ENCODE measurements at places on chromosomes 13 and 19.

DNA sequence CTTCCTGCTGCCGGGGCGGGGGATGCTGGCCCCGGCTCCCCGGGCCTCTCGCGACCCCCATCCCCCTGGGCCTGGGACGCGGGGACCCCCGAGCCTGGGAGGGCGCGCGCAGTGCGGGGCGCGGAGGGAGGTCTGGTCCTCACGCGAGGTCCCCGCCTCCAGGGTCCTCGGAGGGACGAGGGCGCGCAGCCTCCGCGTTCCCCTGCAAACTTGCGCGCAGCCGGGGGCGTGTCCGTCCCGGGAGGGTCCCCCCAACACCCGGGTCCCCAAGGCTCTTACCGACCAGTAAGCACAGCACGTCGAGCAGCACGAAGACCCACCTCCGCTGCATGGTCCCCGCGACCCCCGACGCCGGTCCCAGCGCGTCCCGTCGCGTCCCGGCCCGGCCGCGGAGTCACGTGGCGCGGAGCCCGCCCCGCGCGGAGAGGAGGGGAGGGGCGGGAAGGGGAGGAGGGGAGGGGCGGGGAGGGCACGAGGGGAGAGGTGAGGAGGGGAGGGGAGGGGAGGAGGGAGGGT lies at the start of gene PLPP2:
TSS of gene PLPP2 (minus strand) at position 398 of the 516 bp plus-strand sequence. CDS start at position 331, 67 bp downstream.
- no peak for DNase-seq

- DNase-seq: no peak
These were observed 415.0 kb upstream of the SPRY2 start for GRCh38 chr13:80755910-80756309.

DNA sequence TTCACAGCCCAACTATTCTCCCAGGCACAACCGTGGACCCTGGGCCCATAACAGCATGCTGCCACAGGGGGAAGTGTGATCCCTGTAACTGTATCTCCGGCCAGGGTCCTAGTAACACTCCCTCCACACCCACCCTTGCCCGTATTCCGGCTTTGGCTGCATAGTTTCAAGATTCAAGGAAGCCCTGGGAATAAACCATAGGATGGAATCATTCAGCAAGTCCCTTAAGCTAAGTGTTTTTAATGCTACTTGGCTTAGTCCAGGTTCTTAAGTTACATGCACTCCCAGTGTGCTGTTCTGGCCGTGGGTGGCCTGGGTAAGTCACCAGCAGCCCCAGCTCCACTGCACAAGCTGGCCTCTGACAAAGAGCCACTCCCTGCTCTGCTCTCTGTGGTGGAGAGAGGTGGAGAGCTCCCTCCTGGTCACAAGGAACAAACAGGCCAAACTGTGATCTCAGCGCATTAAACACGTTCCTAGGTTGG lies 532.4 kb upstream of the SGCG start:
- no peak for DNase-seq

- DNase-seq: no peak
These were observed 82.1 kb downstream of the ZNF429 start for GRCh38 chr19:21587549-21587948.

DNA sequence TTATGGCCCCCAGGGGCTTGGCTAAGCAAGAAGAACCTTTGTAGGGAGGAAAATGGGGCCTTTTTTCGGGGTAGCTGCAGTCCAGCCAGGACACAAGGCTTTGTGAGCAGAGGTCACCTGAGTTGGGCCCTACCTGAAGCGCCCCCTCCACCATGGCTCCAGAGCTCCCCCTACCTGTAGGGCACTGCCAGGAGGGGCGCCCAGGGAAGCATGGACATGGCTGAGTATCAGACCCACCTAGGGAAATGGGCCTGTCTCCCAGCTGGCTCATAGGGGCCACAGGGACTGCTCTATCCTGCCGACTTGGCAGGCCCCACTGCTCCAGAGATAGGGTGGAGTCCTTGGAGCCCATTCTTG lies 9.0 kb upstream of the CEBPA start:
- DNase-seq: no peak

- DNase-seq: peak; percentile 81
These were observed 23.1 kb downstream of the LRFN3 start for GRCh38 chr19:35959040-35959967.

DNA sequence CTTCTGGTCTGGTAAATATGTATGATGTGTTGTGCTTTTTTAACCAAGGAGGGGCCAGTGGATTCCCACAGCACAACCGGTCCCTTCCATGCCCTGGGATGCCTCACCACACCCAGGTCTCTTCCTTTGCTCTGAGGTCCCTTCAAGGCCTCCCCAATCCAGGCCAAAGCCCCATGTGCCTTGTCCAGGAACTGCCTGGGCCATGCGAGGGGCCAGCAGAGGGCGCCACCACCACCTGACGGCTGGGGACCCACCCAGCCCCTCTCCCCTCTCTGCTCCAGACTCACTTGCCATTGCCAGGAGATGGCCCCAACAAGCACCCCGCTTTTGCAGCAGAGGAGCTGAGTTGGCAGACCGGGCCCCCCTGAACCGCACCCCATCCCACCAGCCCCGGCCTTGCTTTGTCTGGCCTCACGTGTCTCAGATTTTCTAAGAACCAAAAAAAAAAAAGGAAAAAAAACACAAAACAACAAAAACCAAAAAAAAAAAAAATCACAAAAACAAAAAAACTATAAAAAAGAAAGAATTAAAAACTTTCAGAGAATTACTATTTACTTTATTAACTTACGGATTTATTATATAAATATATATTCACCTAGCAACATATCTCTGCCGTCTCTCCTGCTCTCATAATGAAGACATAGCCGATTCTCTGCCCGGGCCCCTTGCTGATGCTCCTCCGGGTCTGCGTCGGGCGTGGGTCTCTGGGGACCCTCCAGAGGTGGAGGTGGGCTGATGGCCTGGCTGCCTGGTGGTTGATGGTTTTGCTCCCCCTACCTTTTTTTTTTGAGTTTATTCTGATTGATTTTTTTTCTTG lies 14.4 kb downstream of the CAPN12 start:
- DNase-seq: peak; percentile 57

DNA sequence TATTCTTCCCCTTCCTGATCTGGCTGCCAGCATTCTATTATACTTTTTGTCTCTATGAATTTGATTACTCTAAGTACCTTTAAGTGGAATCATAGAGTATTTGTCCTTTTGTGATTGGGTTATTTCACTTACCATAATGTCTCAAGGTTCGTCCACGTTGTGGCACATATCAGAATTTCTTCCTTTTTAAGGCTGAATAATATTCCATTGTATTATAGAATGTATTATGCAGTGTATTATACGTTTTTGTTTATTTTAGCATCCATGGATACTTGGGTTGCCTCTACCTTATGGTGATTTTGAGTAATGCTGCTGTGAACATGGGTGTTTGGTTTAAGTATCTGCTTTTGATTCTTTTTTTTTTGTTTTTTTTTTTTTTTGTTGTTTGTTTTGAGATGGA lies 19.3 kb downstream of the URI1 start:
- no peak for DNase-seq

GRCh38 chr13:81388400-81388799 lies 1047.5 kb upstream of the SPRY2 start:
- DNase-seq: no peak
